ENCODE measurements at places on chromosomes 4 and X.

- DNase-seq, result no peak
These were observed 61.9 kb downstream of the TMEM150C start for GRCh38 chr4:82499738-82500434.

DNA sequence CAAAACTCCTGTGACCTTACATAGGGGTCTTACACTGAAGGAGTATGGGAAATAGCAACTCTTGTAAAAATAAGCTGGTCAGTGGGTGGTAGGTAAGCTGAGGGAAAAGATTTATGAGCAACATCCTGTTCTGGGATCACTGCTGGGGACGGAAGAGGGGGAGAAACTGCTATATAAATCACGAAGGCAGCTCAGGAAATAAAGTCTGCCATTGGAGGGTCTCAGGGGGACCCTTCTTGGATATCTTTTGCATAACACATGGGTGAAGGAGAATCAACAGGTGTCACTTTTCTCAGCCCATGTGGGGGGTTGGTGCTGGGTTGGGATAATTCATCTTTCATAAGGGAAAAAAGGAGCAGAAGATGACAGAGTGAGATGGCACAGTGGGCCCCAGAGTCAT is 33.7 kb downstream of the AFF1 start:
- DNase-seq, result no peak

DNA sequence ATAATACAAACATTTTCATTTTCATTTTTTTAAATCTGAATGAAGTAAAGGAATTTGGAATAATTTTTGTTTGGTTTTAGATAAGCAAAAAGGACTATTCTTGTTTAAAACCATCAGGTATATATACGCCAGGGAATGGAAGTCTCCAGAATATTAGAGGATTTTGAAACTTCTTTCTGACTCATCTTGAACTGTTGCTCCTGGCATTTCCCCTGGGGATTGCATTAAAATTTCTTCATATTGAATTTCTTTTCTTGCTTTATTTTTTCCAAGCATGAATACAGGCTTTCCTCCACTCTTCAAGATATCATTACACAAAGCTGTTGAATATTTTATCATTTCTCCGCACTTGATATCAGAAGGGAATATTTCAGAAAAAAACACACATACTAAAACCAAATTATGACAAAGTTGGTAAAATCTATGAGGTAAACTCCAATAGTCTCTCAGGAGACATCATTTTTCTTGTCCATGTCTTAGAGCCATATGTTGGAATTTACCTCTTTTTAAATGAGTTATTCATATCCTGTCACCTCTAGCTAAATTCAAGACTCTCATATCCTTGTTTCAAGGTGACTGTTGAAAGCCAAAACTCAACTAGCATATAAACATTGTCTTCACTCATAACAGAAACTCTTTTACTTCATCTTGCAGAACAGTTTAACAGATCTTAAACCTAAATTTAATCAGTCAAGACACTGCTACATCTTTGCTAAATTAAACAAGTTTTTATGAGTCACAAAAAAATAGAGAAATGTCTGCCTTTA is 20.7 kb upstream of the CSN1S1 start:
- DNase-seq, result no peak

DNA sequence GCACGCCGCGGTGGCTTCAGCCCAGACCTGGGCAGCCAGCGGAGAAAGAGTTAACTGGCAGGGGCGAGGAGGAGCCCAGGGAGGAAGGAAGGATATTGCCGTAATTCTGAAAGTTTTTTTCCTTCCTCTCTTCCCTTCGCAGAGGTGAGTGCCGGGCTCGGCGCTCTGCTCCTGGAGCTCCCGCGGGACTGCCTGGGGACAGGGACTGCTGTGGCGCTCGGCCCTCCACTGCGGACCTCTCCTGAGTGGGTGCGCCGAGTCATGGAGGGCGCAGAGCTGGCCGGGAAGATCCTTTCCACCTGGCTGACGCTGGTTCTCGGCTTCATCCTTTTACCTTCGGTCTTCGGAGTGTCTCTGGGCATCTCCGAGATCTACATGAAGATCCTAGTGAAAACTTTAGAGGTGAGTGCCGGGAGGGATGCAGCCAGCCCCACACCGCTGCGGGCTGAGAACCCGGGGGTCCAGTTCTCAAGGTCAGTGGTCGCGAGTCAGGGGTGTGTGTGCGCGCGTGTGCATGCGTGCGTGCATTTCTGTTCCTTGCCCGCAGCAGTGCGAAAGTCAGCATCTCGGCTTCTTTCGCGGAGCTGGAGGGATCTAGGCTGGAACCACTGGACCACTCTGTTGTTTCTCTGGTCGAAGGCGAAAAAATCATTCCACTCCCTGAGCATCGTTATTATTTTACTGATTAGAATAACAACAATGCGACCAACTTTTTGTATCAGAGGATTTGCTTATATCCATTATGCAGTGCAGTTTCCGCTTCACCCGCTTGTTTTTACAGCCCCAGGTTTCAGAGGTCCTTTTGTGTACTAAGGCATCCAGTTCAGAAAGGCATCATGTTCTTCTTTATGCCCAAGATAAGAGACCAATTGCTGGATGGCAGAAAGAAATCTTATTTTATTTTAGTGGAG is 709 bp downstream of the GPAT3 start:
- DNase-seq, result no peak

GRCh38 chrX:2781226-2781571 is 29.4 kb downstream of the XG start:
- no peak for DNase-seq

DNA sequence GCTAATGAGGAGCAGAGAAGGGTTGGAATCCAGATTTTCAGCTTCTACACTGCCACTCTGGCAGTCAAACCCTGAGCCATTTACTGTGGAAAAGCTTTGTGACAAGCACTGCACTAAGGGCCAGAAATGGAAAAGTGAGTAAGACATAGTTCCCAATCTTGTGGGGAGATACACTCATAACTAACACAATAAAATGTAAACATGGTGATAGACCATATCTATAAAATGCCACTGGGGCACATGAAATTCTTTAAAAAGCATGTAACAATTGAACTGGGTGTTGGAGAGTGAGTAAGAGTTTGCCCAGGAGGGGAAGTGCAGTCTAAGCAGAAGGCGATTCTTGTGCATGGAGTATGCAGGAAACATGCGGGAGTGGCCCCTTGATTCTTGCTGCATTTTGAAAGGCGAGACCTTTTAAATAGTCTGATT is 32.0 kb upstream of the ANXA5 start:
- DNase-seq, result no peak

- DNase-seq, result no peak
These were observed 162.6 kb upstream of the RAPGEF2 start for GRCh38 chr4:158940271-158940670.

DNA sequence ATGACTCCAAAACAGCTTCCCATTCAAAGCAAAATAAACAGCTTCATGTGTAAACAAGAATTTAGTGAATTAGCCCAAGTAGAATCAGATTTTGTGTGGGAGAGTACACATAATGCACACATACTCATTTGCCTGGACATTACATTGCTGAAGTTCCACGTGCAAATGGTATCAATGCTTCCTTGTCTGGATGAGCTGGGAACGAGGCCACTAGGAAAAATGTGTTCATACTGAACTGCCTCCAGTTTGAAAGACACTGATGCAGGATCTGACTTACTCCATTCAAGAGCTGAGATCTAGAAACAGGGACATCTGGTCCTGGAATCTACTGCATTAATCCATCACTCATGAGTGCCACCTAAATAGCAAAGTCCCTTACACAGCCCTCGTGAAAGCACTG is 228.0 kb downstream of the APBB2 start:
- DNase-seq, result no peak

- DNase-seq, result no peak
These were observed 459.5 kb upstream of the AGA start for GRCh38 chr4:177901786-177902185.

GRCh38 chr4:69073375-69073774 is 22.9 kb upstream of the UGT2B7 start:
- no peak for DNase-seq

GRCh38 chrX:97787311-97787710 is 903.6 kb downstream of the RPA4 start:
- no peak for DNase-seq

GRCh38 chr4:175459571-175459970 is 352.5 kb downstream of the GPM6A start:
- no peak for DNase-seq

- no peak for DNase-seq
These were observed 34.6 kb upstream of the PRRG1 start for GRCh38 chrX:37314531-37314930.

- DNase-seq, result no peak
These were observed 496.9 kb downstream of the RAB28 start for GRCh38 chr4:12987284-12987683.

GRCh38 chr4:70818921-70819320 is 20.8 kb downstream of the GRSF1 start:
- DNase-seq, result no peak

- no peak for DNase-seq
These were observed 22.6 kb downstream of the MND1 start for GRCh38 chr4:153367092-153367491.

GRCh38 chrX:24283127-24283794 is 30.6 kb downstream of the SUPT20HL2 start:
- no peak for DNase-seq

DNA sequence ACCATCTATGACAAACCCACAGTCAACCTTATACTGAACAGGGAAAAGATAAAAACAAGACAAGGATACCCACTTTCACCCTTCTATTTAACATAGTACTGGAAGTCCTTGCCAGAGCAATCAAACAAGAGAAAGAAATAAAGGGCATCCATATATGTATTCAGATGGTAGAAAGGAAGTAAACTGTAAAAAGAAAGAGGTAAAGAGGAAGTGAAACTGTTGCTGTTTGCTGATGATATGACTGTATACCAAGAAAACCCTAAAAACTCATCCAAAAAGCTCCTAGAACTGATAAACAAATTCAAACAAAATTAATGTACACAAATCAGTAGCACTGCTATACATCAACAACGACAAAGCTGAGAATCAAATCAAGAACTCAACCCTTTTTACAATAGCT is 538.7 kb upstream of the PABPC4L start:
- no peak for DNase-seq

DNA sequence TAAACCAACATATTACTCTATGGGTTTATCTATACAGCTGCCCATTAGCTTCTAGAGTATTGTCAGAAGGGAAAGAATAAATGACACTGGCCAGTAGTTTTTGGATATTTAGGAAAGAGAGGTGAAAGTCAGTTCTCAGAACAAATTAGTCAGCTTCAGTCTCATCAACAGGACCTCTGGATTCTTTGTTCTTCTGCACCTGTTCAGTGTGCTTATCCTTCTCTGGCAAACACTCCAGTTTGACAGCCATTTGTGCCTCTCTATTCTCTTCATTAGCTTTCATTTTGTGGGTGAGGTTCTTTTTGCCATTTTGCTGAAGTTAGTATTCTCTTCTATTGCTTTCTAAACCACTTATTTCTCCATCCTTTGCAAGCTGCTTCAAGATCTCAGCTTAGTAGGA is 107.0 kb downstream of the PCDH18 start:
- DNase-seq, result no peak

GRCh38 chr4:986879-987623 is at the start of gene IDUA:
TSS of gene IDUA (plus strand) at chr4:987044. CDS start at chr4:987085, 41 bp downstream.
- DNase-seq, result no peak

DNA sequence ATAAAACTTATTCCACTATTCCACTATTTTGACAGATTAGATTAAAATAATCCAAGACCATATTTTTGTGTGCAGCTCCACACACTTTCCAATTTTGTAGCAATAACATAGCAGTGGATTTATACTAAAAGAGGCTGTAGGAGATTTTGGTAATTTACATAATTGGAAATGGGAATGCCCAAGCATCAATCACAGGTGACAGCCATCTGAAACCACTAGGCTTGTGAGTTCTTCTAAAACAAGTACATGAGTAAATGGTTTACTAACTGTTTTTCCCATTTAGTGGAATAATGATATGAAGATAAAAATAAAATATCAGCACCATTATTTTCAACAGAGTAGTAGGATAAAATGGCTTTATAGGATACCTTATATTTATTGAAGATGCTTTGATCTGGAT is 4.4 kb downstream of the ANK2 start:
- no peak for DNase-seq

- DNase-seq, result no peak
These were observed 1209.6 kb downstream of the PCDH7 start for GRCh38 chr4:31929676-31930345.

- no peak for DNase-seq
These were observed 384.6 kb downstream of the IDS start for GRCh38 chrX:149120459-149120858.

DNA sequence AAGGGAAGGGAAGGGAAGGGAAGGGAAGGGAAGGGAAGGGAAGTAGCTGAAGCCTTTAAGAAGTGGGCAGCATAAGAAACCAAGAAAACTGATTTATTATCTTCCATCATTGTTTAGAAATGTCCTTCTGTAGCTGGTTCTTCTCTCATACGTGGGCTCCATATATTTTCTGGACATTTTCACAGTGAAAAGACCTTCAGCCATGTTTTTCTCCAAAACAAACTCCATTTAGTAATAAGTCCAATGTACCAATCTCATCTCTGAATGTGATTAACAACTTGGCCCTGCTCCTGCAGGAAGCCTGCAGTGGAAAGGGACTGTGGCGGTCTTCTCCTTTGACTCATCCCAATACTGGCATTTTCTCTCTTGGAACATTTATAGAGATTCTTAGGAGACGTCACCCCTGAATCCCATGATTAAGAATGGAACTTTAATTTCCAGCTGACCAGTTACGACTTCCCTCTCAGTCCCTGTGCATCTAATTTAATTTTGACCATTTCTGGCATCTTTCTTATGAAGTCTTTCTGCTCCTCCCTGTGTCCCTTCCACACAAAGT is 96.6 kb upstream of the GUCY1A1 start:
- DNase-seq, result no peak

DNA sequence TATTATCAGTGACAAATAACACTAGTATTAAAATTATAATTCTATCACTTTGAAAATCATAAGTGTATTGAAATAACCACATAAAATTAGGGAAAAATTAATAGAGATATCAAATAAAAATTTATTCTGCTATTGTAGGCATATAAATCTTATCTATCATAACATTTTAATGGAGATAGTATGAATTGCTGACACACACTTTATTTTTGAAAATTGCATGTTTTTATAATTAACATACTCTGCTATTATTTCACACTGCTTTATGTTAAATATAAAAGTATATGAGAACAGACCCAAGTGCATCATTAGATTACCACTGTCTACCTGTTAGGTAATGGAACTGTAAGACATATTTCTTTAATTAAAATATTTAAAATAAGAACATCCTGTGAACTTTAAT is 2150.2 kb downstream of the ARAP2 start:
- DNase-seq, result no peak

GRCh38 chr4:114538012-114538617 is 60.5 kb upstream of the UGT8 start:
- DNase-seq, result no peak

- no peak for DNase-seq
These were observed 12.3 kb upstream of the CHIC2 start for GRCh38 chr4:54076673-54077072.

GRCh38 chrX:106437407-106437806 is 174.4 kb upstream of the RADX start:
- DNase-seq, result no peak

DNA sequence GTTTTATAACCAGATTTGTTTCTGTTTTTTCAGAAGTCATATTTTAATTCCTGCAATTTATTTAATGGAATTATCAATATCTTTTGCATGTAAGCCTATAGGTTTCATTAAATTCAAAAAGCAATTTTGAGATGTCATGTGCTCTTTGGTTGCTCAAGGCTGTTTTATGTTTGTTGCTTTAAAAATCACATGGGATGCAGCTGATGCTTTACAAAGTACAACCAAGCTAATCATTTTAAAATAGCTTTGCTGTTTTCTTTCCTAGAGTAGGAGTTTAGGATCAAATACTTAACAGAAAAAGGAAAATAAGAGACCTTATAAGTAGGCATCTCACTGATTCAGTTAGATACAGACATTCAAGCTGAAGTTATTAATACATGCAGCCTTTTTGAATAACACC is 11.3 kb downstream of the CPEB2 start:
- DNase-seq, result no peak

All from SHP77 treated with DMSO at 0.1 percent for 48 hours (cell line).